Chondrocyte (in vitro differentiated cells): ENCODE measurements at places on chromosomes 3 and 15.

DNA sequence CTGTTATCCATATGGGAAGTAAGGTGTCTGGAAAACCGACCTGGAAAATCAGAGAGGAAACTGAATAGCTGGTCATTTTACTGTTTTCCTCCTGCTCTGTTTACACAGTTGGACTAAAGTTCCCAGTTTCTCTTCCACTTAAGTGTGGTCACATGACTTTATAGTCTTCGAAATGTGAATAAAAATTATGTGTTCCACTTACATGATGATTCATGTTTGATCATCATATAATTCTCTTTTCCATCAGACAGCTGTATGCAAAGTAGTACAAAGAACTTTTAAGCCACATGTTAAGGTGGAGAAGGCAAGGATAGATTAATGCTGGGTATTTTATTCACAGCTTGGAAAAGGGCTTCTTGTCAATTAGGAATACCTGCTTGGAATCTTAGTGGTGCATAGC lies 525.5 kb upstream of the BCHE start:
- H3K4me1 ChIP-seq, result no peaks in the 10 kb centered on the region
- H3K27ac ChIP-seq, result no peak overlapping the region
- DNase-seq, result no peak
- H3K4me3 ChIP-seq, result no peak overlapping the region
- no peaks in the 10 kb centered on the region for H3K27me3 ChIP-seq

DNA sequence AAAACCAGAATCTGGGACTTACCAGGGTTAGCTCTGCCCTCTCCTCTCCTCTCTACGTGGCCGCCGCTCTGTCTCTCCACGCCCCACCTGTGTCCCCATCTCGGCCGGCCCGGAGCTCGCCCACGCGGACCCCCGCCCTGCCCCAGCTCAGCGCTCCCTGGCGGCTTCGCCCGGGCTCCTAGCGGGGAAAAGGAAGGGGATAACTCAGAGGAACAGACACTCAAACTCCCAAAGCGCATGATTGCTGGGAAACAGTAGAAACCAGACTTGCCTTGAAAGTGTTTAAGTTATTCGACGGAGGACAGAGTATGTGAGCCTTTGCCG lies 5.4 kb downstream of the ISL2 start:
- H3K27me3 ChIP-seq, result peaks cover 70% of the 10 kb centered on the region
- peaks cover 5% of the 10 kb centered on the region for H3K36me3 ChIP-seq
- peak overlapping the region; percentile 56 for H3K4me3 ChIP-seq
- peaks cover 41% of the 10 kb centered on the region for H3K4me1 ChIP-seq

GRCh38 chr15:28987337-28987736 lies 101.6 kb downstream of the APBA2 start:
- H3K36me3 ChIP-seq, result no peaks in the 10 kb centered on the region
- no peak overlapping the region for H3K27ac ChIP-seq
- no peaks in the 10 kb centered on the region for H3K27me3 ChIP-seq
- no peak overlapping the region for H3K4me3 ChIP-seq
- peaks cover 15% of the 10 kb centered on the region for H3K4me1 ChIP-seq

DNA sequence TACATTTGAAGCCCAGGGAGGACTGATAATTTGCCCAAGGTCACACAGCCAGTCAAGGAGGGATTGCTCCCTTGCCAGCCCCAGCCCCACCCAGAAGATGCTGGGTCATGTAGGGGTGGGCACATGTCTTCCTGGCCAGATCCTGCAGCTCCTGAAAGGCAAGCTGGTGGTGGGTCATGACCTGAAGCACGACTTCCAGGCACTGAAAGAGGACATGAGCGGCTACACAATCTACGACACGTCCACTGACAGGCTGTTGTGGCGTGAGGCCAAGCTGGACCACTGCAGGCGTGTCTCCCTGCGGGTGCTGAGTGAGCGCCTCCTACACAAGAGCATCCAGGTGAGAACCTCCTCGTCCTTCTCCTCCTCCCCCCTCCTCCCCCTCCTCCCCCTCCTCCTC lies 13.2 kb downstream of the ISG20 start:
- no peaks in the 10 kb centered on the region for H3K27me3 ChIP-seq
- peaks cover 18% of the 10 kb centered on the region for H3K4me1 ChIP-seq
- H3K4me3 ChIP-seq, result no peak overlapping the region
- no peaks in the 10 kb centered on the region for H3K36me3 ChIP-seq

GRCh38 chr3:58341376-58341775 lies 8.7 kb downstream of the PXK start:
- no peak for DNase-seq
- peak overlapping the region; percentile 45 for H3K27ac ChIP-seq
- H3K4me3 ChIP-seq, result no peak overlapping the region
- peaks cover 6% of the 10 kb centered on the region for H3K36me3 ChIP-seq

DNA sequence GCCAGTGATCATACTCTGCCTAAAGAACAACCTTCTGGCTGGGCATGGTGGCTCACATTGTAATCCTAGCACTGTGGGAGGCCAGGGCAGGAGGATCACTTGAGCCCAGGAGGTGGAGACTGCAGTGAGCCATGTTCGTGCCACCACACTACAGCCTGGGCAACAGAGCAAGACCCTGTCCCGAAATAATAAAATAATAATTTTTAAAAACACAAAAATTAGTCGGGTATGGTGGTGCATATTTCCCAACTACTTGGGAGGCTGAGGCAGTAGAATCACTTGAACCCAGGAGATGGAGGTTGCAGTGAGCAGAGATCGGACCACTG lies 34.5 kb upstream of the ARID3B start:
- no peak overlapping the region for H3K27ac ChIP-seq
- H3K4me3 ChIP-seq, result no peak overlapping the region
- H3K36me3 ChIP-seq, result peaks cover 2% of the 10 kb centered on the region
- H3K27me3 ChIP-seq, result no peaks in the 10 kb centered on the region
- no peaks in the 10 kb centered on the region for H3K4me1 ChIP-seq

DNA sequence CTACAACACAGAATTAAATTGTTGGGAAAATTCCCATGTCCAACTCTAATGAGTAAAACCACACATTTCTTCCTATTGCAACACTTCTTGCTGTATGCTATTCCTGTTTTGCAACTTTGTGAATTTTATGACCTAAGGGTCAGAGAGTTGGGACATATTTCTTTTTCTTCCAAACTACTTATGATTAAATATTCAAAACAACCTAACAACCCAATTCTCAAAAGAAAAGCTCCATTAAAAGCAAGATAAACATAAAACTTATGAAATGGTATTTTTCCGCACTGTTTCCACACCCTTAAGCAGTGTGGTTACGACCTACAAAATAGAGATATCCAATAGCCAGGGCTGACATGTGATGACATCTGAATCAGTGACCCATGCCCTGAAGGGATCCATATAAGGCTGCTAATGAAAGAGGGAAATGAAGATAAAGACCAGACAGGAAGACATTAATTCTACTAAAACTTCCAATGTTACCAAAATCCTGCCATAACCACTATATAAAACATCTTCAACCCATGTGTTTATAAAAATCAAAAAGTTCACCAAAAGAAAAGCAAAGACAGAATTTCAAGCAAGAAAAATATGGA lies 45.6 kb downstream of the DMXL2 start:
- H3K27ac ChIP-seq, result no peak overlapping the region
- H3K4me1 ChIP-seq, result peaks cover 14% of the 10 kb centered on the region
- peaks cover 3% of the 10 kb centered on the region for H3K36me3 ChIP-seq
- H3K4me3 ChIP-seq, result no peak overlapping the region

GRCh38 chr15:86756688-86757087 lies 677.0 kb downstream of the AGBL1 start:
- H3K27me3 ChIP-seq, result no peaks in the 10 kb centered on the region
- H3K36me3 ChIP-seq, result no peaks in the 10 kb centered on the region
- H3K27ac ChIP-seq, result no peak overlapping the region
- DNase-seq, result no peak

DNA sequence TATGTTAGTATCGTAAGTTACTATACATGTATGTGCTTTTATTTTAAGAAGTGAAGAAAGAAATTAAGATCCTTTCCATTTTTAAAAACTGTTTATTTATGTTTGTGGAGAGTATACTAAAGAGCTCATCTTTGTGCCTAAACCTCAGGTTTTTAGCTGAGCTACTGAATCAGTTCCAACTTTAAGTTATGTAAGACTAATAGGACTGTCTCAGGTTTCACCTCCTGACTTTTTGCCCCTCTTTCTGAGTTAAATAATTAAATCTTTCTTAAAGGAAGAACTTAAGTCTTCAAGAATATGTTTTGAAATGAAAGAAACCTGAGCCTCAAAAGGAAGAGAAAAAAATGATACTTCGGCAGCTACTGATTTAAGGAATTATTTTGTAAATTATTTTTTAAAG lies 2.6 kb downstream of the SLMAP start:
- peak overlapping the region; percentile 95 for H3K4me3 ChIP-seq
- H3K36me3 ChIP-seq, result peaks cover 2% of the 10 kb centered on the region
- no peak overlapping the region for H3K27ac ChIP-seq
- no peaks in the 10 kb centered on the region for H3K27me3 ChIP-seq
- peaks cover 45% of the 10 kb centered on the region for H3K4me1 ChIP-seq

GRCh38 chr3:179760944-179761343 lies 108.1 kb downstream of the USP13 start:
- DNase-seq, result no peak
- H3K36me3 ChIP-seq, result peaks cover 15% of the 10 kb centered on the region
- no peak overlapping the region for H3K27ac ChIP-seq
- no peak overlapping the region for H3K4me3 ChIP-seq

- H3K27ac ChIP-seq, result no peak overlapping the region
- H3K4me3 ChIP-seq, result no peak overlapping the region
- no peak for DNase-seq
- peaks cover 20% of the 10 kb centered on the region for H3K27me3 ChIP-seq
Measured at GRCh38 chr3:62421207-62421606, 47.9 kb upstream of the FEZF2 start.

DNA sequence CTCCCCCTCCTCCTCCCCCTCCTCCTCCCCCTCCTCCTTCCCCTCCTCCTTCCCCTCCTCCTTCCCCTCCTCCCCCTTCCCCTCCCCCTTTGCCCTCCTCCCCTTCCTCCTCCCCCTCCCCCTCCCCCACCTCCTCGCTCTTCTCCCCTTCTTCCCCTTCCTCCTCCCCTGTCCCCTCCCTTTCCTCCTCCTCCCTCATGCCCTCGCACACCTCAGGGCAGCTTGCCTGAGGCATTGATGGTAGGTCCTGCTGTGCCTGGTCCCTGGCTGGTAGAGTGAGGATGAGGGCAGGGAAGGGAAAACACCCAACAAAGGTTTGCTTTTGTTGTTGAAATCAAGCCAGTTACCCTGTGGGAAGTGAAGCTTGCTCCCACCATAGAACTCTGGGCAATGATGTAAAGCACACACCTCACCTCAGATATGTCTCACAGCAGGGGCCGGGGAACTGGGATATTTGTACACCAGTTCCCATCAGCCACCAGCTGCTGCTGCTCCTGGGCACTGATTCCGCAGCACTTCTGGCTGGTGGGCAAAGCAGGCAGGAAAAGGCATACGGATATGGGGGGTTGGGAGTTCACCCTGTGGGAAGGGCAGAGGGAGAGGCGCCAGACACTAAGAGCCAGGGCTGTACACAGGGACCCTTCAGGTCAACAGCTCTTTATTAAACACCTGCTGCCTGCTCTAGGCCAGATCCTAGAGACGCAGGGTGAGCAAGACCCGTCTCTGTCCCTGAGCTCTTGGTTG lies 13.8 kb downstream of the ISG20 start:
- no peaks in the 10 kb centered on the region for H3K36me3 ChIP-seq
- H3K4me1 ChIP-seq, result peaks cover 21% of the 10 kb centered on the region
- H3K27me3 ChIP-seq, result no peaks in the 10 kb centered on the region

GRCh38 chr3:45773714-45774449 lies 22.5 kb downstream of the SLC6A20 start:
- no peak overlapping the region for H3K27ac ChIP-seq
- H3K27me3 ChIP-seq, result peaks cover 44% of the 10 kb centered on the region
- H3K36me3 ChIP-seq, result no peaks in the 10 kb centered on the region
- no peak overlapping the region for H3K4me3 ChIP-seq
- no peak for DNase-seq

GRCh38 chr15:42364529-42364928 lies 5.2 kb downstream of the CAPN3 start:
- H3K27ac ChIP-seq, result no peak overlapping the region
- peaks cover 9% of the 10 kb centered on the region for H3K36me3 ChIP-seq
- H3K4me3 ChIP-seq, result no peak overlapping the region
- DNase-seq, result no peak
- no peaks in the 10 kb centered on the region for H3K27me3 ChIP-seq

GRCh38 chr3:129794311-129795185 lies 99.0 kb downstream of the TMCC1 start:
- peaks cover 1% of the 10 kb centered on the region for H3K36me3 ChIP-seq
- peaks cover 36% of the 10 kb centered on the region for H3K4me1 ChIP-seq
- no peaks in the 10 kb centered on the region for H3K27me3 ChIP-seq
- DNase-seq, result no peak

- H3K36me3 ChIP-seq, result no peaks in the 10 kb centered on the region
- H3K27ac ChIP-seq, result no peak overlapping the region
- no peaks in the 10 kb centered on the region for H3K27me3 ChIP-seq
- no peak overlapping the region for H3K4me3 ChIP-seq
- H3K4me1 ChIP-seq, result no peaks in the 10 kb centered on the region
Measured at GRCh38 chr3:145623349-145623748, 537.6 kb downstream of the PLOD2 start.

DNA sequence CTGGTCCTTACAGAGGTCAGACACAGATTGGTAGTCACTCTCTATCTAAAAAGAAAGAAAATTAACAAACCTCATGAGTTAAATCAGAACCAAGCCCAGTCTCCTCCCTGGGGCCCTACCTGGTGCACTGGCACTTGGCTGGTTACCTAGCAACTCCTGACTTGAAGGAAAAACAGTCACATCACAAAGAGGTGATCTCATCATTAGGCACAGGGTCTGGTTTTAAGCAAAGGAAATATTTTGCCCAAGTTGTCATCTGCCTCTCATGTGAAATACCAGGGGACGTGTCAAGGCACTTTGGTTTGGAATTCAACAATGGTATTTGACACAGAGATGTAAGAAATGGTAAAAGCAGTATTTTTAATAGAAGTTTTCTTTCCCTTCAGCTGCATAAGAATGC lies 47.7 kb upstream of the FMN1 start:
- no peak for DNase-seq
- H3K36me3 ChIP-seq, result no peaks in the 10 kb centered on the region
- no peak overlapping the region for H3K4me3 ChIP-seq
- peaks cover 24% of the 10 kb centered on the region for H3K4me1 ChIP-seq
- H3K27me3 ChIP-seq, result no peaks in the 10 kb centered on the region
- peak overlapping the region; percentile 83 for H3K27ac ChIP-seq

DNA sequence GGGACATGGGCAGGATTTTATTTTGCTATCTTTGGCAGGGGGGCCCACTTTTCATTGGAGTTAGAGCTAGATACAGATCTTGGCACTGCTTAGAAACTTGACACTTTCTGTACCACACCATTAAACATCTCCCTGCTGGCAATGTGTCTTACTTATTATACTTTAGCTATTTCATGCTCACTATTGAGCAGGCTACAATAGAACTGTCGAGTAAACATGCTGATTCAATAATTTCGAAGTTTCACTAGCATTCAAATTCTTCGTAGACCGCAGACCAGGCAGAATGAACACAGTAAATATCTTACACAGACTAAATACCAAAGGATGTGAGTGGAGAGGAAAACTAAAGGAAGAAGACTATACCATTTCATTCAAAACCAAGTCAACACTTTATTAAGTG lies 180.8 kb downstream of the UNC13C start:
- H3K27me3 ChIP-seq, result no peaks in the 10 kb centered on the region
- H3K4me3 ChIP-seq, result no peak overlapping the region
- H3K27ac ChIP-seq, result no peak overlapping the region
- no peaks in the 10 kb centered on the region for H3K36me3 ChIP-seq
- DNase-seq, result no peak
- no peaks in the 10 kb centered on the region for H3K4me1 ChIP-seq
